ENCODE measurements at places on chromosomes 1 and 21.

GRCh38 chr1:94257444-94257843 lies 20.1 kb upstream of the ARHGAP29 start:
- DNase-seq, result no peak

DNA sequence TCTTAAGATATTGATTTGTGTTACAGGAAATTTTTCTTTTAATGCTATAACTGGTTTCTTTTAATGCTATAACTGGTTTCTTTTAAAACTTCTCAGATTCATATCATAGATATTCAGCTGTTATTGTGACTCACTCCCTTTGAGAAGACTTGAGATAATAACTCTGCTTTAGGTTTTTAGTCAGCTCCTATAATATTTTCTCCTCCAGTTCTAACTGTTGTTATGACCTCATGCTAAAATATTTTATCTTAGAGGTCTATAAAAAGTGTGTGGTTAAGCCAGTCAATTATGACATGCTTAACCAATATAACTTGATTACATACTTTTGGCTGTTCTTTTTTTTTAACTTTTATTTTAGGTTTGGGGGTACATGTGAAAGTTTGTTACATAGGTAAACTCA lies 280.2 kb downstream of the PTGER3 start:
- DNase-seq, result no peak

GRCh38 chr1:39539252-39539790 lies 37.3 kb downstream of the PABPC4 start:
- DNase-seq, result peak; percentile 89

DNA sequence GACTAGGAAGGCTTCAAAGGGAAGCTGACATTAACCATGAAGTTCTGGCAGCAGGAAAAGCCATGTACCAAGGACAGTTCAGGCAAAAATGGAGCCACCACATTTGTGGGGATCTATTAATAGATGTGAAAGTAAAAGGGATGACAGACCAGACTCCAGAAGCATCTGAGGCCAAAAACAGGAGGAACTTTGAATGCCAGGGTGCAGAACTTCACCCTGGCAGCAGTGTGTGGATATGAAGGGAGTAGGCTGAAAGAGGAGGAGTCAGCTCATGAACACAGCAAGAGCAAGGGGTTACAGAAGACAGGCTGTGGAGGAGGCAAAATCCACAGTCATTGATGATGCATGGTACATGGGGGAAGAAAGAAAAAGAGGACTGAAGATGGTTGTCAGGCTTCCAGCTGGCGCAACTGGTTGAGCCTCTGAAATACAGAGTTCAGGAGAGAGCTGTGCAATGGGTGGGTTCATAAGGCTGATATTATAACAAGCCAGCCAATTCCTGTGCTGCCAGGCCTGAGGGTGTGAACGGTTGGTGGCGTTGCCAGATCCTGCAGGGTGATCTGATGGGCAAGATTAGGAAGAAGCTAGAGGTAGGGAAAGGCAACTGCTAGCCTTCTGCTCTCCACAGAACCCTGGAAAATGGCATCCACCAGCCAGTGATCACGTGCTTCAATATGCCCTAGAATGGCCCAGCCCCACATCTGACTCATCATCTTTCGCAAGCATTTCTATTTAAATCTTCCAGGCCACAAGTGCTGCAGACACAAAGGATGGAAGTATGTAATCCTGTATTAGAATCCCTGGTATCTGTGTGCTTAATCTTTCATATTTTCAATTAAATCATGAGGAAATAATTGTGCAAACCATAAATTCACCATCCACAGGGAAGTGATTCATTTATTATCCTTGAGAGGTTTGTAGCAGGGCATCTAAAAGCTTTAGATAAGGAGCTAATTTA lies 81.9 kb downstream of the SLC25A24 start:
- DNase-seq, result peak; percentile 72

- DNase-seq, result no peak
Observed at GRCh38 chr1:22247527-22248245, 104.8 kb upstream of the WNT4 start.

- DNase-seq, result peak; percentile 44
Observed at GRCh38 chr1:54804471-54805132, 3.5 kb upstream of the TTC22 start.

DNA sequence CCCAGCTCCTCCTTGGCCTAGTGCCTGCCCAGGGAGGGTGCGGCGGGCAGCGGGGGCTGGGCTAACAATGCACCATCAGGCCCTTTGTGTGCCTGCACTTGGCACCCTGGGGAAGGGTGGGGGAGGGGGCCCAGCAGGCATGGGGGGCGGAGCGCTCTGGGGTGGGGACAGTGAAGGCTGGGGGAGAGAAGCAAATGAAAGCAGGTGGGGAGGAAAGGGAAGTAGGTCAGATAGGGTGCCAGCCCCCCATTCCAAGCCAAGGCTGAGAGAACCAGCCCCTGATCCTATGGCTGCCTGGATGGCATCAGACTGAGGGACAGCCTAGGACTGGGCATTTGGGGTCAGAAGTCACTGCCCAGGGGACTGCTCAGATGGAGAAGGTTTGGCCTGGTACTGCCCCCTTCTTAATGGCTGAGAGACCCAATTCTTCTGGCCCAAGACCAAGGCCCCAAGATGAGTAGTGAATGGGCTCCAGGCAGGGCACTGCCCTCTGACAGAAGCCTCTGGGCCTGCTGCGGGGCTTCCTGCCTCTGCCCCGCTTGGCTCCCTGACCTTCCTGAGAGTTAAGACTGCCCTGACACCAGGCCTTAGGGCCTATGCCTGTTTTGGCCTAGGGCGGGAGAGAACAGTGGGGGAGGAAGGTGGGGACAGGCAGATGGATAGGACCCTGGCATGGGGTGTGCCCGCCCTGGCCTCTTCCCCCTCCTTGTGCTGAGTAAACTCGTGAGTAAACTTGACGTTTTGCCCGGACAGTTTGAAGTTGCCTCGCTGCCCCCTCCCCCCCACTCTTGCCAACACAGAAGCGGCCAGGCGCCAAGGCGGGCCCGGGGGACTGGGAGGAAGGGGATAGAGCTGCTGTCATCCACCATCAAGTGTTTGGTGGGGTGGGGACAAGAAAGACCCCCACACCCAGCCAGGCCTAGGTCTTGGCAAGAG lies 2.7 kb downstream of the ZBTB7B start:
- peak; percentile 55 for DNase-seq

- peak; percentile 83 for DNase-seq
Observed at GRCh38 chr1:108646648-108647269, 14.1 kb downstream of the HENMT1 start.

- no peak for DNase-seq
Observed at GRCh38 chr1:183806125-183806524, 1.2 kb downstream of the RGL1 start.

All from suppressor macrophage treated with lipopolysaccharide for 1 hour (primary cell).